ENCODE measurements at places on chromosomes 6 and 20.
A peak's percentile ranks its signal among the peaks of the same experiment; 100 is the strongest.

DNA sequence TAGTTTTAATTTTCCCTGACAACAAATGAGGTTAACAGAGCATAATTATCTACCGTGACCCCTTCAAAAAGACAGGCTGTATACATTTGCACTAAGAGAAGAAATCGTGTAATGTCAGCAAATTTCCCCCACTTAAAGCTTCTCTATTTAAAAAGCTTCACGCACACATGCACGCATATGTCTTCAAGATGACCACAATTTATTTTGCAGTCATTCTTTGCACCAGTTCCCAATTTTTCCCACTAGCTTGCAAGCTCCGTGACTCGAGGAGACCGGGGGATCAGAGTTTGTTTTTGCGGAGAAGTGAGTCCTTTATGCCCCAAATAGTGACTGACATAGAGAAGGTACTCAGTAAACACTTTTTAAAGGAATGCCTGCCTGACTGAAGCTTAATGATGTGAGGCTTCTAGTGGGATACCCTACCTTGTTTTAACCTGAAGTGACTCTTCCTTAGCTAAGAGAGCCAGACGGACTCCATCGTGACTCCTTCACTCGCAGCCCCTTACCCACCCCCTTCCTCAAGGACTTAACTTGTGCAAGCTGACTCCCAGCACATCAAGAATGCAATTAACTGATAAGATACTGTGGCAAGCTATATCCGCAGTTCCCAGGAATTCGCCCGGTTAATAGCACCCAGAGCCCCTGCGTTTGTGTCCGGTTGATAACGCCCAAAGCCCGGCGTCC lies 9.3 kb upstream of the NQO2 start:
- no peak for DNase-seq

DNA sequence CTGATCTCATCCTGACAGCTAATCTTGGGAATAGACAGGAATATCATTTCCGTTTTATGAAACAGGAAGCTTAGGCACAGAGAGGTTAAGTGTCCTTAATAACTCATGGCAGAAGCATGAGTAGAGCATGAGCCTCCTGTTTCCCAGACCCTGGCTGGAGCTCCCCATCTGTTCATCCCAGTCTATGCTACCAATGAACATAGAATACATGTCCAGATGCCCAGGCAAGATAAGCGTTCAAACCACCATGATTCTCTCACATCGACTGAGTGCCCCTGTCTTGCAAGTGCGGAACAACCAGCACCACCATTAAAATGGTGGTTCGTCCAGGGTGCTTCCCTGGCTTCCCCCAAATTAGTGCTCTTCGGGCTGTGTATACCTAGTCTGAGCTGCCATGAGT lies 217.1 kb downstream of the FARS2 start:
- no peak for DNase-seq

- DNase-seq, result peak; percentile 51
Observed at GRCh38 chr6:40999569-40999968, 39.5 kb downstream of the UNC5CL start.

DNA sequence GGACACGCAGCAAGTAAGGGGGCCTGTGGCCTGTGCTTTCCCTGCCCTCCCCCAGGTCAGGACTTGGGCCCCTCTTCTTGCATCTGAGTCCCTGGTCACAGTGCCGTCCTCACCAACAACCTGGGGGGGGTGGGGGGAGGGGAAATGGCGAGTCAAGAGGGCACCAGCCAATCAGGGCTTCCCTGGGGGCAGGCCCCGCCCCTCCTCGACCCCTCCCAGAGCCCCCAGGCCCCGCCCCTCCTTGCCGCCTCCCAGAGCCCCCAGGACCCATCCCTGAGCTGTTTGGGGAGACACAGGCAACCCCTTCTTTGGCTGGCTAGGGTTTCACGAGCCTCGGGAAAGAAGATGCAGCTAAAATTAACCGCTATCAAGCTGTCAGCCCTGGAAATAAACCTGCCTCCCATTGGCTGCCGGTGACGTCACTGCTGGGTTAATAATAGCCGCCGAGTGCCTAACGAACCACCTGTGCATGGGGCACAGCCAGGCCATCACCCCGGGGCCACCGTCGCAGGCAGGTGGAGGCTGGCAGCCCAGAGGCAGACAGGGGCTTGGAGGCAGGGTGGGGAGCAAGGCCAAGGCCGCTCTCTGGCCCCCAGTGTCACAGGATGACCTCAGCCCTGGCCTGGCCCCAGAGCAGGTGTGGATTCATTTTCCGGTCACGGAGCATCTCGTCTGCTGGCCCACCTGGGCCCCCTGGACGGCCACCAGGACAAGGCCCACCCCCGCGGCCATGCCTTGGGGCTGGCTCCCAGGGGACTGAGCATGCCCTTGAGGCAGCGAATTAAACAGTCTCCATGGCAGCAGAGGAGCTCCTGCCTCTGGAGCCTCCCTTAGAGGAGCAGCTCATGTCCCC lies 3.2 kb upstream of the EEF1A2 start:
- no peak for DNase-seq

DNA sequence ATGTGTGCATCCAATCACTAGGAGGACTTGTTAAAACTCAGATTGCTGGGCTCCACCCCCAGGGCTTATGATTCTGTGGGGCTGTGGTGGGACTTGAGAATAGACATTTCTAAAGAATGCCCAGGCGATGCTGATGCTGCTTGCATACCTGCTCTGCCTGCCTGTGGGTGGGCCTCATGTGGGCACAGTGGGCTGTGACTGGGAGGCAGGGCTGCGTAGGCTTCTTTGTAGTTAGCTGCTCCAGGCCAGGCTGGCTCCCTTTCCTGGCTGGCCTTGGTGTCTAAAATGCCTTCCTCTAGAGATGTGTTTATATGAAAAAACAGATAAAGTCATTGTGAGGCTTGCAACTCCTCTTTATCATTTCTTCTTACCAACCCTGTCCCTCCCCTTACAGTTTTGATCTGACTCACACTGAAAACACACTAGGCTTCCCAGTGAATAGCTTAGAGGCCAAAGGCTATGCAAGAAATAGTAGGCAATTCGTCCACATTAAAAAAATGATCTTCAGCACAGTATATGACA lies 495.5 kb upstream of the MAP3K7 start:
- no peak for DNase-seq

GRCh38 chr20:62523473-62524203 lies 47.8 kb upstream of the GATA5 start:
- no peak for DNase-seq

DNA sequence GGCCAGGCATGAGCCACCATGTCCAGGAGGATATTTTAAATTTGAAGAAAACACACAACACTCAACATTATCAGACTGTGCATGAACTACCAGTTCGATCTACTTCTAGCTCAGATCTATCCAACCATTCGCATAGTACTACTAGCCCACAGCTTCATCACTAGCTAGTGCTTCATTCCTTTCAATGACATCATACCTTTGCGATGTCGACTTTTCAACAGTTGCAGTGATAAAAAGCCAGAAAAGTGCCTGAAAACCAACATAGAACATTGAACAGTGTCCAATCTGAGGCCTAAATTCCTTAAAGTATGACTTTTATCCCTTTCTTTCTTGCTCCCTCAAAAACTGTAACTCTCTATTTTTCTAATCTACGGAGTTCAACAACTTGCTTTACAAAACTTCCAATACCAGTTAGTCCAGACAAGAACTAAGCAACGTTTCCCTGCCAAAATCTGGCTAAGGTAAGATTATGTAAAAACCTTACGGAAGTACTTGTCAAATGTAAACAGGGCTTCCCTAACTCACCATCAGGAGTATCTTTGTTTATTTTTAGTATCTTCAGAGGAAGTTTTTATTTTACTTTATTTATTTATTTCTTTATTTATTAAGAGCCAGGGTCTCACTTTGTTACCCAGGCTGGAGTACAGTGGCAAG lies 434.0 kb upstream of the JARID2 start:
- DNase-seq, result peak; percentile 32

DNA sequence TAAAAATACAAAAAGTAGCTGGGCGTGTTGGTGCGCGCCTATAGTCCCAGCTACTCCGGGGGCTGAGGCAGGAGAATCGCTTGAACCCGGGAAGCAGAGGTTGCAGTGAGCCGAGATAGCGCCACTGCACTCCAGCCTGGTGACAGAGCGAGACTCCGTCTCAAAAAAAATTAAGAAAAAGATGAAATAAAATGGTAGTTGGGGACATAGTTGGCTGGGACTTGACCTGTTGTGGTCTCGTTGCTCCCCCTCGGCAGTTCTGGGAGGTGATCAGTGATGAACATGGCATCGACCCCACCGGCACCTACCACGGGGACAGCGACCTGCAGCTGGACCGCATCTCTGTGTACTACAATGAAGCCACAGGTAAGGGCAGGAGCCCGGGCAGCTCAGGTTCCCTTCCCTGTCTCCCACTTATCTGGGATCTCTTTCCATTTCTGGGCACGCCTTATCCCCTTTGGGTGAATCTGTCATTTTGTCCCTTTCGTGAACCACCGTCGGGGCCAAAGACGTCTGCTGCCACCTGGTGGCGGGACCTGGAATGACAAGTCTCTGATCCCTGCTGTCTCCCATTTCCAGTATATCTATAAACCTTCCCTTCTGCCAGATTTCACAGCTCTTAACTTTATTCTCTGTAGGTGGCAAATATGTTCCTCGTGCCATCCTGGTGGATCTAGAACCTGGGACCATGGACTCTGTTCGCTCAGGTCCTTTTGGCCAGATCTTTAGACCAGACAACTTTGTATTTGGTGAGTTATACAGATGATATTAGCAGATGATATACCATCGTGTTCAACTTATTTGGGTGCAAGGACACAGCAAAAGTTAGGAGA lies 2.3 kb downstream of the TUBB start:
- peak; percentile 69 for DNase-seq

GRCh38 chr20:49412254-49412653 lies 70.2 kb downstream of the KCNB1 start:
- no peak for DNase-seq

- no peak for DNase-seq
Observed at GRCh38 chr6:106715922-106716321, 86.5 kb downstream of the QRSL1 start.

DNA sequence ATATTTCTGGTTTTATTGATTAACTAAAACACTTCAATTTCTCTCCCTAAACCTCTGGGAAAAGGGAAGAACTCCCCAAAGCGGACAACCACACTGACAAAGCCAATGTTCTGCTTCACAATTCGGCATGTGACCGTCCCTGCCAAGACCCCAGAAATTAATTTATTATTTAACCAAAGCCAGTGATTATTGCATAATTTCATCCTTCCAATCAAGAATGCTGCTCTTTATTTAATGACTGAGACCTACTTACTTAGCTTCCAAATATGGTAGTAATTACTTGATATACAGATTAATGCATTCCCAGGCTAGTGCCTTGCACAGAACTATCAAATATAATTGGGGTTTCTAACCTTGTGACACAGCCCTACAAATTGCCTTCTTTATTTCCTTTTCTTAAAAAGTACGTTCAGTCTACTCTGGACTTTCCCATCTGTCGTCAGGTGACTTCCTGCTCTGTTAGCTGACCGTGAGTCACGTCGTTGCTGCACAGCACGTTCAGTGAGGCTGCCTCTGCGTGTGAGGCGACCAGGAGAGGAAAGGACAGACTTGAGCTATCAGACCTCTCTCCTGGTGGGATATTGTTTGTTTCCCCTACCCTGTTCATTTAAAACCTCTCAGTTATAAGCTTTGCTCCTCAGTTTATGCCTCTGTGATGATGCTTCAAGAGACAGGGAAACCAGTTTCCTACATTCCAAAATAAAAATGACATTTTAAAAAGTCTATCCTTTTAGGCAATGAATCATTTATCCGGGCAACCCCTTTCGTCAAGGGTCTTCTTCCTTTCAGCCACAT lies 55.7 kb upstream of the TNFAIP3 start:
- DNase-seq, result peak; percentile 24

- no peak for DNase-seq
Observed at GRCh38 chr6:111122458-111123286, 35.4 kb downstream of the SLC16A10 start.

DNA sequence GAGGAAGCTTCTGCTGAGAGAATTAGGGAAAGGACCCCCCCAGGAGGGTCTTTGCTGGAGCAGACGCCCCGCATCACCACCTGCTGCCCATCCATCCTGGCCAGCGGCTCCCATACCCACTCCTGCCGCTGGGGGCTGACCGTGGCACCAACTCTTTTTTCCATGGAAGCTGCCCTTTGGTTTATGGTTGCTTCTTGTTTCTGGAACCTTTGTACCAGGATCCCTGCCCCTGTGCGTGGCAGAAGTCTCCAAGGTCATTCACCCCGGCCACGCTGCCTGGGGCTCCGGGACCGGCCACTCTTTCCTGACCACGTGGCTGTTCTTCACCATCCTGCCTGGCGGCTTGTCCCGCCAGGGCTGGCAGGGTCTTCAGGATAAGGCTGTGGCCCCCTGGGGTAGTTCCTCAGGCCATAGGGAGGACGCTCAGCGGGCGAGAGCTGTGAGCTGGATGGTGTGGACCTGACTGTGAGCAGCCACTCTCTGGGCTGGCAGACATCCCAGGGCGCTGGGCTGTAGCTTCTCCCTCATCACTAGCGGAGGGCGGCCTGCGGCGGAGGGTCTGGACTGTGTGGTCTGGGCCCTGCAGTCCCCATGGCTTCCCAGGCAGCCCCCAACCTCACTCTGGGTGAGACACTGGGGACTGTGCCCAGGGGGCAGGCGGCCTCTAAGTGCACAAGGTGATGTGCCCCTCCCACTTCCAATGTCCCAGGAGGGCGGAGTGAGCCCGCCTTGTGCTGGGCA lies 22.8 kb upstream of the RBBP8NL start:
- DNase-seq, result no peak

DNA sequence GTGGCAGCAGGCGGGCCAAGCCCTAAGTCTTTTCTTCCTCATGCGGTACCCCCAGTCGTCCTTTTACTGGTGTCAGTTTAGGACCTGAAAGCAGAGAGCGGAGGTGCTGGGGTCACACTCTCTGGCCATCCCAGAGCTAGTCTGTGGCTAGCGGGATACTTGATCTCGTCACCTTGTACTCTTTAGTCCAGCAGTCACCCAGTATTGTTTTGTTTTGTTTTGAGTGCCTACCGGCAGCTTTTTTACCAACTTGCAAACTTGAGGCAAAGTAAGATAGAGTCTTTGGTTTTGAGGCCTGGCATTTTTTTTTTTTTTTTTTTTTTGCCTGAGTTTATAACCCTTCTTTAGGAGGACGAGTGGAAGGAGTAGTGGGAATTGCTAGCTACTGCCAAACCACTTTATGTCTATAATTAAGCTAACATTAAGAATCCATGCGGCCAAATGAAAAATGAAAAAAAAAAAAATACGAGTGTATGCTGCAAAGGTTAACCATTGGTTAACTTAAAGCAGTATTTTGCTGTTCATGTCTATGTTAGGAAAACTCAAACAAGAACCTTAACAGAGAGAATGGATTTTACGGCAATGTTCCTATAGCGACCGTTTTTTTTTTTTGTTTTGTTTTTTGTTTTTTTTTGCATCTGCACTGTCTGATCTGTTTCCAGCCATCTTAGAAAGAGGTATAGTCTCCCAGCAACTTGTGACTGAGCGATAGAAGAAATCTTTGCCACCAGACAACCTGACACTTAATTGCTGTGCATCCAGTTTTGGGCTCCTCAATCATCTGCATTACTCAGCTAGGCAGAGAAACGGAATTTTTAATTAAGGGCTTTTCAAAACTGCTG lies 56.9 kb downstream of the FAM217A start:
- DNase-seq, result no peak

- DNase-seq, result no peak
Observed at GRCh38 chr20:39767352-39767751, 805.2 kb downstream of the DHX35 start.

Data from AG08396 (cell line).